ENCODE measurements at places on chromosomes 11 and 22.

- DNase-seq = no peak
Measured at GRCh38 chr11:125105926-125106325, 5.5 kb downstream of the TMEM218 start.

DNA sequence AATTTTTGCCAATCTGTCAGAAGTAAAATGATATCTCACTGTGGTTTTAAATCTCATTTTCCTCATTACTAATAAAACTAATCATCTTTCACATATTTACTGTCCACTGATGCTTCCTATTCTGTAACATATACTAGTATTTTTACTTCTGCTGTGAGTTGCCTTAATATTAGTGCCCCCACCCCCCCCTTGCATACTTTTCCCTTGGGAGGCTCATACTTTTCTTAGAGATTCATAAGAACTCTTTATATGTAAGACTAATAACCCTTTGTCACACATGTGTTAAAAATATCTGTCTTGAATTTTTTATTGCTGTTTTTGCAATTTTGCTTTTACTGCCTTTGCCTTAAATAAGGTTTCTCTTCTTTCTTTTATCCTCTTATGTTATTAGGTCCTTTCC is 87.2 kb downstream of the PHF21A start:
- DNase-seq = no peak

DNA sequence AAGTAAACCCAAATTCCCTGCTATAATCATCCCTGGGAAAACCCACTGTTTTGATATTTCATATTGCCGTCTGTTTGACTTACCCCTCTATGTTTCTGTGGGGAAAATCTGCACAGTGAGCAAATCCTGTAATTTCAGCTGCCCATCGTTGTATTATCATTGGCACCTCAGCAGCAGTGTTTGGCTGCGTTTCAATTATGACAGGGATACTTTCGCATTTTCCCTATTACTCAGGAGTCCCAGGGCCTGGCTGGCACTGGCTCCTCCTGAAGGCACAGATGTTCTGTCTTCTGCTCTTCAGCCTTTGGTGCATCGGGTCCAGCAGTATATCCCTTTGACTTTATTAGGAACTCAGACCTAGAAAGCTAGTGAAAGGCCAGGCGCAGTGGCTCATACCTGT is 12.2 kb upstream of the MMP12 start:
- DNase-seq = no peak

DNA sequence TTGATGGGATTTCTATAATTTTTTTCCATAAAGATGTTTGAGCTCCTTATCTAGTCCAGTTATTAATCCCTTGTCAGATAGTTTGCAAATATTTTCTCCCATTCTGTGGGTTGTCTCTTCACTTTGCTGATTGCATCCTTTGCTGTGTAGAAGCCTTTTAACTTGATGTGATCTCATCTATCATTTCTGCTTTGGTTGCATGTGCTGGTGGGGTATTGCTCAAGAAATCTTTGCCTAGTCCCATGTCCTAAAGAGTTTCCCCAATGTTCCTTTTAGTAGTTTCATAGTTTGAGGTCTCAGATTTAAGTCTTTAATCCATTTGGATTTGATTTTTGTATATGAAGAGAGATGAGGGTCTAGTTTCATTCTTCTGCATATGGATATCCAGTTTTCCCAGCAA is 1.7 kb upstream of the IL2RB start:
- no peak for DNase-seq

- no peak for DNase-seq
Measured at GRCh38 chr22:48939441-48940265, 888.0 kb downstream of the BRD1 start.

DNA sequence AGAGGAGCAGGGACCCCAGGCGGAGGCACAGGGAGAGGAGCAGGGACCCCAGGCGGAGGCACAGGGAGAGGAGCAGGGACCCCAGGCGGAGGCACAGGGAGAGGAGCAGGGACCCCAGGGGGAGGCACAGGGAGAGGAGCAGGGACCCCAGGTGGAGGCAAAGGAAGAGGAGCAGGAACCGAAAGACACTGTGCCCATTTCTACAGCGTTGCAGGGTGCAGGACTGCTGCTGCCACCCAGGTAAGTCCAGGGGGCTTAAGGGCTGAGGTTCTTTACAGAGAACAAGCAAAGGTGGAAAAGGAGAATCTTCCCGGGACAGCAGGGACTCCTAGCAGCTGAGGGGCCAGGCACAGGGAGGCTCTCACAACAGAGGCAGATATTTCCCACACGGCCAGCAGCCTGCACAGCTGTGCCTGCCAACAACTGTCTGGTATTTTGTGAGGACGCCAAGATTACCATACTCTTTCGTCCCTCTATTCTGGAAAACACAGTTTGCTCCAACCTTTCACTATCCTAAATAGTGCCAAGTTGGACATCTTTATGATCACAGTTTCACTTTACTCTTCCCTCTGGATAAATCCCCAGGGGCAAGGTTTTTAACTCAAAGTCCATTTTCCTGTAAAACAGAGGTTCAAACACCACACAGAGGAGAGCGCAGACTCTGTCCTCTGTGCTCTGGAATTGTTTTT is 39.4 kb downstream of the SHANK2 start:
- peak; percentile 18 for DNase-seq

GRCh38 chr11:76698321-76699043 is 27.9 kb upstream of the LRRC32 start:
- no peak for DNase-seq
